ENCODE measurements at places on chromosomes 1 and 21.
A peak's percentile ranks its signal among the peaks of the same experiment; 100 is the strongest.

GRCh38 chr1:154869351-154870114 is 548 bp downstream of the KCNN3 start:
- DNase-seq: peak; percentile 45

DNA sequence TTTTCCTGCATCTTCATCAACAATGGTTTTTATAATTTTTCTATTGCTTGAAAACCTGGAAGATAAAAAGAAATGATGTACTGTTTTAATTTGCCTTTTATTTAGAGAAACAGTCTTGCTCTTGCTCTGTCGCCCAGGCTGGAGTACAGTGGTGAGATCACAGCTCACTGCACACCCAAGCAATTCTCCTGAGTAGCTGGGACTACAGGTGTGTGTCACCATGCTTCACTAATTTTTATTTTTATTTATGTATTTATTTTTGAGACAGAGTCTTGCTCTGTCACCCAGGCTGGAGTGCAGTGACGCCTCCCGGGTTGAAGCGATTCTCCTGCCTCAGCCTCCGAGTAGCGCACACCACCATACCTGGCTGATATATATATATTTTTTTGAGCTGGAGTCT is 43.0 kb upstream of the RPL11 start:
- DNase-seq: no peak

DNA sequence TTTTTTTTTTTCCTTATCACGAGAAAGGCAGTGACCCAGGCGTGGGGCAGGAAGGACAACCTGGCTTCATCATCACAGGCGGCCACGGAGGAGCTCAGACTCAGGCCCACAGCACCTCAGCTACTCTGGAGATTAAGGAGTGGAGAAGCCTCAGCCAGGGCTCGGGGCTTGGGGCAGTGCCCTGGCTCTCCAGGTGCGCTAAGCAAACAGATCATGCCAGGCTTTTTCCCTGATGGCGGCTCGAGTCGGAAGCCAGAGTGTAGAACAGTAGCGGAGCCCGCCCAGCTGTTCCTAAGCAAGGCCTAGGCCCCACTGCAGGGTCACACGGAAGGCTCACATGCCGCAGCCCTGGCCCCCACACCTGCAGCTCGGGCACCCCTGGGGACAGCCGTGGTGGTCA is 70.7 kb downstream of the AGPAT3 start:
- DNase-seq: no peak

DNA sequence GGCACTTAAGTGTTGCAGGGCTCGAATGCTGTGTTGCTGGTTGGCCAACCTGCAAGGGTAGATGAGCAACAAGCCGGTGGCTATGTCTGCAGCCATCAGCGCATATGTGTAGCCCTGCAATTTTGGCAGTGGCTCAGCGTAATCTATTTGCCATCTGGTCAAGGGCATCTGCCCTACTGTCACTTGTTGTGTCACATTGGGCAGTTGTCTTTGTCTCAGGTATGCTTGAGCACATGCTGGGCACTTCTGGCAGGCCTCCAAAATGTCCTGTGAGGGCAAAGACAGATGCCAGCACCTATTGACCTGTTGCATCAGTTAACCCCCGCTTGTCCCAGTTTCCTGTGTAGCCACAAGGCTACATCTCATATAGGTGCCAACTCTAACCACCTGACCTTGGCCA is 111.8 kb downstream of the GDAP2 start:
- DNase-seq: no peak

DNA sequence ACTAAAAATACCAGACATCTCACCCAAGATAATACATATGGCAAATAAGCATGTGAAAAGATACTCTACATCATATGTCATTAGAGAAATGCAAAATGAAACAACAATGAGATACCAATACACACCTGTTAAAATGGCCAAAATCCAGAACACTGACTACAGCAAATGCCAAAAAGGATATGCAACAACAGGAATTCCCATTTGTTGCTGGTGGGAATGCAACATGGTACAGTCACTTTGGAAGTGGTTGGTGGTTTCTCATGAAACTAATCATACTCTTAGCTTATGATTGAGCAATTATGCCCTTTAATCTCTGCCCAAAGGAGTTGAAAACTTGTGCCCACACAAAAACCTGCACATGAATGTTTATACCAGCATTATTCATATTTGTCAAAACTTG is 6.4 kb upstream of the RGS2 start:
- DNase-seq: no peak

- no peak for DNase-seq
Observed at GRCh38 chr1:229280921-229281320, 10.0 kb downstream of the RAB4A start.

GRCh38 chr21:29305068-29305467 is 6.3 kb downstream of the BACH1 start:
- no peak for DNase-seq

- DNase-seq: no peak
Observed at GRCh38 chr1:181102841-181103240, 14.3 kb downstream of the IER5 start.

- no peak for DNase-seq
Observed at GRCh38 chr1:87739704-87740103, 411.0 kb downstream of the LMO4 start.

- DNase-seq: no peak
Observed at GRCh38 chr1:42851420-42851819, 5.0 kb downstream of the ZNF691 start.

- peak; percentile 90 for DNase-seq
Observed at GRCh38 chr1:207868774-207869721, 41.9 kb downstream of the CD34 start.

GRCh38 chr1:173438675-173439074 is 38.5 kb upstream of the PRDX6 start:
- no peak for DNase-seq

GRCh38 chr21:34545079-34545884 is 33.3 kb upstream of the KCNE1 start:
- DNase-seq: peak; percentile 53

DNA sequence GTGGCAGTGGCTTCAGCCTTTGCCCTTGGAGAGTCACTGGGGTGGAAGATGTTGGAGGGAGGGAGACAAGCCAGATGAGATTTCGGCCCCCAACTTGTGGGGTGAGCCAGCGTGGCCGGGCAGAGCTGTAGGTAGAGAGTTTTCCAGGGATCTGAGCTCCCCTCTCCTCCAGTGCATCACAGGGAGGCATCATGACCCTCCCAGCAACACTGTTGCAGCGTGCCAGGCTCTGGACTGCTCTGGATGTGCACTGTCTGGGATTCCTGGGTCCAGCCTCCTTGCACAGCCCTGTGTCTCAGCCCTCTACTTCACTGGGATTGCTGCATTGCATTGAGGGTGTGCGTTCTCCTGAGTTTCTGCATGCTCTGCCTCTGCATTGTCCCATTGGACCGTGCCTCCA is 8.9 kb downstream of the PTPRU start:
- no peak for DNase-seq

DNA sequence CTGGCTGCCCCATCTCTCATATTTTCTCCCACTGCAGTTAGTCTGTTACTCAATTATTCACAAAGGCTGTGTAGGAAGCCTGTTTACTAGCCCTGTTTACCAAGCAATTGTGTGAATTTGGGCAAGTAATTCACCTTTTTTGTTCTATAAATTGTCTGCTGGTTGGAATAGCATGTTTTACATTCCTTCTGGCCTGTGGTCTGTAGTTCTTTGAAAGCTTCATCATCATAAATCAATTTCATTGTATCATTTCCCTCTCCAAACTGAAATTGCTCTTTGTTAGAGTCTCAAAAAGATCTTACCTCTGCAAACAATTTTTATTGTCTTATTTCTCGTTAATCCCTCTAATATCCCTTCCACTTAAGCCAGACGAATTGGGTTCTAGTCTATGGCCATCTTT is 1059.5 kb upstream of the ADGRL4 start:
- no peak for DNase-seq

GRCh38 chr1:236204656-236205055 is 62.3 kb downstream of the GPR137B start:
- no peak for DNase-seq

DNA sequence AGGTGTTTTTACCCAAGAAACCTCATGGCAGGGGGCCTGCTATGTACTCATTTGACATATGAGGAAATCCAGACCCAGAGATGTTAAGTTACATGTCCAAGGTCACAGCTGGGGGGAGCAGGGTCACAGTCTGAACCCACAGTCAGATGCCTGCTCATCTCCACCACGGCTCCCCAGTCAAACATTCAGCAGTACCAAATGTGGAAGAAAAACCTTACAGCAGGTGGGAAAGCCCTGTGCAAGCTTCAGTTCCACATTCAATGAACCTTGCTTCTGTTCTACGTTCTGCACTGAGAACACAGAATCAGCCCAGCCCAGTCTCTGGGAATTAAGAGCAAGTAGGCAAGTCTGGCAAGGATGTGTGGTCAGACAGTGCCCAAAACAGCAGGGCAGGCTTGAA is 35.2 kb downstream of the LRP8 start:
- no peak for DNase-seq

GRCh38 chr1:93502571-93502970 is 54.7 kb downstream of the FNBP1L start:
- DNase-seq: no peak
